ENCODE measurements at places on chromosomes 5 and 9.

DNA sequence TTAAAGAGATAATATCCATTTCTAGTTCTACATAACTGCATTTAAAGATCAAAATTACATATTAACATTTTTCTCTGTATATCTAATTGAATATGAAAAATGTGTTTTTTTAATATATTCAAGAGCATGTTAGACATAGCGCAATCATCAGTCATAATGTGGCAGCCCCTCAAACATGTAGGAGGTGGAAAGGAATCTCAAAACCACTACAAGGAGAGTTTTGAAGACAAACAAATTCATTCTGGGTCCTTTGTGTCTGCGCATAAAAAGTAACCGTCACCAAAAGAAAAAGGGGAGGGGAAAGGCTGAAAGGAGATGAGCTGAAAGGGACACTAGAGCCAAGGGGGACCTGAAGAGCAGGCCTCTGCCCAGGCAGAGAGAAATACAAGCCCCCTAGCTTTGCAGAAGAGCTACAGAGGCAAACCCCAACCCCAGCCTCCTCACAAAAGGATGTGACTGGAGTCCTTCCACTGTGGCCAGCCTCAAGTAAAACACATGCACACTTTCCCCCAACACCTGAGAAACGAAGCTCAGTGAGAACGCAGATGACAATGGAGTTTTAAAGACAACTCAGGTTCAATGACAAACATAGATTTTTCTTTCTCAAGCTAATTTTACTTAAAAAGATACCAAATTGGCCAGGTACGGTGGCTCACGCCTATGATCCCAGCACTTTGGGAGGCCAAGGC is 62.0 kb downstream of the MAPKAP1 start:
- H3K4me3 ChIP-seq, result no peak overlapping the region
- peaks cover 26% of the 10 kb centered on the region for H3K4me1 ChIP-seq
- no peak overlapping the region for H3K27ac ChIP-seq
- no peaks in the 10 kb centered on the region for H3K27me3 ChIP-seq
- DNase-seq, result no peak

GRCh38 chr5:9712506-9712905 is 82.4 kb upstream of the TAS2R1 start:
- H3K36me3 ChIP-seq, result no peaks in the 10 kb centered on the region
- no peak for DNase-seq
- H3K27me3 ChIP-seq, result peaks cover 3% of the 10 kb centered on the region

DNA sequence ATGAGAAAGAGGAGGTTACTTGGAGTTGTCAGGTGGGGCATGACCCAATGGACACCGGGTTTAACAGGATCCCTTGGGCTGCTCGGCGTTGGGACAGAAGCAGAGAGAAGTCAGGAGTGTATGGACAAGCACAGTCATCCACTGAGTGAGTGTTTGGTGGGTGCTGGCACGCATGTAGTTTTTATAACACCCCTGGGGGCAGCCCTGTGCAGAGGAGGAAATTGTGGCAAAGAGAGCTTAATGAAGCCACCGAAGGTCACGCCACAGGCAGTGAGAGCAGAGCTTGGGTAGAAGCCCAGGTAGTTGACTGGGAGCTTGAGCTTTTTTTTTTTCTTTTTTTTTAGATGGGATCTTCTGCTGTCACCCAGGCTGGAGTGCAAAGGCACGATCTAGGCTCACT is 43.2 kb upstream of the IER5L start:
- no peak overlapping the region for H3K27ac ChIP-seq
- peaks cover 15% of the 10 kb centered on the region for H3K27me3 ChIP-seq
- DNase-seq, result no peak
- H3K4me3 ChIP-seq, result no peak overlapping the region
- H3K36me3 ChIP-seq, result no peaks in the 10 kb centered on the region
- H3K4me1 ChIP-seq, result peaks cover 14% of the 10 kb centered on the region

DNA sequence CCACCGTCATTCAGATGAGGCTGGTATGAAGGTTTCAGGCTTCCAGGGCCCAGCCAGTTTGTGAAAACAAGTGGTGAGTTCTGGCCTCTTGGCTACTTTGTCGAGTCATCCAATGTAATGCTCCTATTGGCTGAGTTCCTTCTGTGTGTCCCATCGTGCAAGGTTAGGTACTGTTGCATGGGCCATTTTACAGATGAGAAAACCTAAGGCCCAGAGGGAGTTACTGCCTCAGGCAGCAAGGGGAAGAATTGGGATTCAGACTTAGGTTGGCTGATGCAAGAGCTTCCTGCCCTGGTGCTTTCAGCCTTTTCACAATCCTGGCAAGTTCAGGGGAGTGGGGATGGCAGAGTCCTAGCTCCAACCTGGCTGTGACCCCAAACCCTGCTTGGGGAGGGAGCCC is 17.4 kb upstream of the PITX1 start:
- no peak overlapping the region for H3K27ac ChIP-seq
- H3K27me3 ChIP-seq, result peaks cover 20% of the 10 kb centered on the region
- H3K4me3 ChIP-seq, result no peak overlapping the region
- no peaks in the 10 kb centered on the region for H3K4me1 ChIP-seq
- no peak for DNase-seq

GRCh38 chr9:116592970-116593369 is 94.1 kb upstream of the TRIM32 start:
- no peaks in the 10 kb centered on the region for H3K4me1 ChIP-seq
- peaks cover 5% of the 10 kb centered on the region for H3K27me3 ChIP-seq
- H3K36me3 ChIP-seq, result peaks cover 16% of the 10 kb centered on the region
- peak overlapping the region; percentile 4 for H3K27ac ChIP-seq

GRCh38 chr9:137349471-137350033 is 47.5 kb upstream of the NRARP start:
- DNase-seq, result no peak
- no peaks in the 10 kb centered on the region for H3K4me1 ChIP-seq
- H3K27me3 ChIP-seq, result peaks cover 2% of the 10 kb centered on the region
- H3K36me3 ChIP-seq, result peaks cover 4% of the 10 kb centered on the region
- H3K4me3 ChIP-seq, result no peak overlapping the region
- no peak overlapping the region for H3K27ac ChIP-seq

- peaks cover 3% of the 10 kb centered on the region for H3K27me3 ChIP-seq
- H3K27ac ChIP-seq, result no peak overlapping the region
- no peak overlapping the region for H3K4me3 ChIP-seq
- no peak for DNase-seq
- H3K4me1 ChIP-seq, result no peaks in the 10 kb centered on the region
These were observed 185.3 kb downstream of the AUH start for GRCh38 chr9:91176426-91176825.

DNA sequence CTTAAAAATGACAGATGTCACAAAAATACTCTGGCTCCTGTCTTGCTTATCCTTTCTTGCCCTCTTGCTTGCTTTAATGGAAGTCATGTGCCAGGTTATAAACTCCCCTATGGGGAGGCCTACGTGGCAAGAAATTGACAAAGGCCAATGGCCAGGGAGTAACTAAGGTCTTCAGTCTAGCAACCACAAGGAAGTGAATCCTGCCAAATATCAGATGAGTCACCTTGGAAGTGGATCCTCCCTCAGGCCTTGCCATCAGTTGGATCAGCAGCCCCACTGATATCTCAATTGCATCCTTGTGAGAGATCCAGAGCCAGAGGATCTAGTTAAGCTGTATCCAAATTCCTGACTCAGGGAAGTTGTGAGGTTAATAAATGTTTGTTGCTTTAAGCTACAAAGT is 82.8 kb downstream of the CAAP1 start:
- no peak overlapping the region for H3K27ac ChIP-seq
- no peak overlapping the region for H3K4me3 ChIP-seq
- DNase-seq, result no peak
- H3K27me3 ChIP-seq, result no peaks in the 10 kb centered on the region

- H3K36me3 ChIP-seq, result no peaks in the 10 kb centered on the region
- no peak overlapping the region for H3K4me3 ChIP-seq
- H3K4me1 ChIP-seq, result peaks cover 11% of the 10 kb centered on the region
- no peak overlapping the region for H3K27ac ChIP-seq
- no peak for DNase-seq
These were observed 56.0 kb downstream of the ZFR start for GRCh38 chr5:32388432-32389129.

DNA sequence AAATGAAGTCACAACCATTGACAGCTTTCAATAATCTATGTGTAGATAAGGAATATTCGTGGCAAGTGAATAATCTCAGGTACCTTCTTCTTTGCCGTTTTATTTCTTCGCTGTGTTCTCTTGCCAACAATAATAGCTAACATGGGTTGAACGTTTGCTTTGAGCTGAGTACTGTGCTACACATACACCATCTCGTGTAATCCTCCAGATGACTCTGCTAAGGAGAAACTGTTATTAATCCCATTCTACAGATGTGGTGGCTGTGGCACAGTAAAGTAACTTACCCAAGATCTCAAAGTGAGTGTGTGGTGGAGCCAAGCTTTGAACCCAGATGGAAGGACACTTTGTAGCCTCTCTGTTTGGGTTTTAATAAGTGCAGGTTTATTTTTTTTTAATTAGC is 179.7 kb downstream of the C9orf152 start:
- H3K4me3 ChIP-seq, result no peak overlapping the region
- H3K27ac ChIP-seq, result no peak overlapping the region
- H3K36me3 ChIP-seq, result no peaks in the 10 kb centered on the region
- peaks cover 18% of the 10 kb centered on the region for H3K4me1 ChIP-seq

Measured in glutamatergic neuron (in vitro differentiated cells).